ENCODE measurements at places on chromosomes 5 and 9.

- DNase-seq = no peak
Observed at GRCh38 chr5:176784218-176785165, 25.9 kb upstream of the UNC5A start.

- no peak for DNase-seq
Observed at GRCh38 chr9:92661127-92661526, 8.8 kb downstream of the IPPK start.

- DNase-seq = no peak
Observed at GRCh38 chr5:132501961-132502931, 11.7 kb upstream of the IRF1 start.

- no peak for DNase-seq
Observed at GRCh38 chr5:95283761-95284571, 928 bp downstream of the MCTP1 start.

DNA sequence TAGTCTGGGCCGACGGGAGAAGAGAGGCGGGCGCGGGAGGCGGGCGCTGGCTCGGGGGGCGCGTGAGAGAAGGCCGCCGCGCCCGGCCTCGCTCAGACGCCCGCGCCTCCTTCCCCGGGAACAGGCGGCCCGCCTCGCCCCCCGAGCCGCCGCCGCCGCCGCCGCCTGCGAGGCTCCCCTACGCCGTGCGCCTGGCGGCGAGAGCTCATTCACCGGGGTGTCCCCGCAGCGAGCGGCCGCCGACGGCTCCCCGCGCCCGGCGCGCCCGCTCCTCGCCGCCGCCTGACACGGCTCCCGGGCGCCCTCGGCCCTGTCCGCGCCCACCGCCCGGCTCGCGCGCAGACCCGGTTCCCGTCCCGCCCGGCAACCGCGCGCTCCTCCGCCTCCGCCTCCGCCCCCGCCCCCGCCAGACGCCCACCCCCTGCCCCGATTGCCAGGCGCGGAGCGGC is at the start of gene GNAQ:
GNAQ (minus strand) TSS at position 368 of the 449 bp plus-strand sequence. CDS start 576 bp downstream, outside the sequence.
- DNase-seq = no peak

- DNase-seq = no peak
Observed at GRCh38 chr9:127282611-127283010, 18.0 kb downstream of the GARNL3 start.

DNA sequence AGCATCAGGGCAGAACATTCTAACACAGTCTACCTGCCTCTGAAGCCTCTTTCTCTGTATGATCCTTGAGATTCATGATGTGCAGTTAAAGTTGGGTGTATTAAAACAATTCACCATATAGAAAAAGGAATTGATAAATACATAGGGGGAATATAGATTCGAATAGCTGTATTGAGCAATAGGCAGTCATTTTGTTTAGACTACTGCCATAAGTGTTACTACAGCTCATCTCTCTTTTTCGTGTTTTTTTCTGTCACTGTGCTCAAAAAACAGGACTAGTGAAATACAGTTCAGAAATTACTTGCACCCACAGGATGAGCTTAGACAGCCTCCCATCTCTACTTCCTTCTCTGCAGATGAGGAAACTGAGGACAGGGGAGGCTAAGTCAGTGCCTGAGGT is 144.6 kb upstream of the FBN2 start:
- DNase-seq = no peak

- peak; percentile 77 for DNase-seq
Observed at GRCh38 chr5:56409331-56410190, 176.4 kb upstream of the ANKRD55 start.

DNA sequence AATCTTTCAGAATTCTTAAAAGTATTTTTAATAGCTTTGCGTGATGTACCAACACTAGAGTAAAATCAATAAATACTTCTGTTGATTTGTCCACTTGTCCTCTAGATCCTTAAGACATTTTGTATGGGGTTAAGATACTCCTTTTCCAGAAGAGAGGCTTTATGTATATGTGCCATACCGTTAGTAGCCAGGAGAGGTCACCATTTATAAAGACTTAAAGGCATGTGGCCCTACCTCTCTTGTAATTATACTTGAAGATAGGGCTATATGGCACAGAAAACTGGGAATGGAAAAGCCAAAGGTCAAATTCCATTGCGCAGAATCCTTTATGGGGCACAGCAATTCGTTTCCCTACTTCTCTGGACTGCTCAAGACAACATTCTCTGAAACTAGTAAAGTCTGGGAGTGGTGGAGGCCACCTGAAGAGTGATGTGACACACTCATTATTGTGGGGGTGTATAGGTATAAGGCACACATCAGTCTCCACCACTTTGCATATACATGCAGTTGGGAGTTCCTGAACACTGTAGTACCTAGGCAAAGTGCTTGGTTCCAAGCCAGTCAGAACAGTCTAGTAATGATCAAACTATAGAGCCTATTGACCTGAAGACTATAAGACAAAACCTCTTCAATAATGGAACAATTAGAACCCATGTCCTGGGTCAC is 140.1 kb upstream of the FBXL17 start:
- DNase-seq = peak; percentile 35

DNA sequence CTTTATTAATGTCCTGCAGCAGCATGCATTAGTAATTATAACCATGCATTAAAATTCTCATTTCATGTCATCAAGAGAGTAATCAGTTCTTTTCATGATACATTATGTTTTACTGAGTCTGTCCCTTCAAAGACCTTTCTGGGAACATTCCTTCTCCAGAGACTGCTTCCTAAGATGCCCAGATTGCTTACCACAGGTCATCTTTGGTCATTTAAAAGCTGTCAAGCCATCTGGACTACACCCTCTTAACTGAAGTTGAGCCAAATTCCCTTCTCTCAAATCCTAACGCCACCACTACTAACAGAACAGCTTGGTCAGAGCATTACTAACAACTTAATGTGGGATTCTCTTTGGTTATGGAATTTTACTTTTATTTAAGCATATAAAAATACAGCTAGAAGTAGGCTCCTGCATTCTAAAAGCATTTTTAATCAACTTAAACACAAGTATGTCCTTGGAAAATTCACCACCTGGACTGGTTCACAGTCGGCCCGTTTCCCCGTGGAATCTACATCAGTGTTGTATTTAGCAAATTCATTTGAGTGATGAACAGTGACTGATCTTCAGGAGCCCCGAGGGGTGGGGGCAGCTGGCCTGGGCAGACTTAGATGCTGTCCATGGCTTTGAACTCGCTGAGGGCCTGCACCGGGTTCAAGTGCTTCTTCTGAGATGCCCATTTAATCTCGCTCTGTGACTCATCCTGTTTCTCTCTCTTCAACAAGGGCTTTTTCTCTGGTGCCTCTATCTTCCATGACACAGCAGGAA is 92.8 kb upstream of the CCDC112 start:
- no peak for DNase-seq

DNA sequence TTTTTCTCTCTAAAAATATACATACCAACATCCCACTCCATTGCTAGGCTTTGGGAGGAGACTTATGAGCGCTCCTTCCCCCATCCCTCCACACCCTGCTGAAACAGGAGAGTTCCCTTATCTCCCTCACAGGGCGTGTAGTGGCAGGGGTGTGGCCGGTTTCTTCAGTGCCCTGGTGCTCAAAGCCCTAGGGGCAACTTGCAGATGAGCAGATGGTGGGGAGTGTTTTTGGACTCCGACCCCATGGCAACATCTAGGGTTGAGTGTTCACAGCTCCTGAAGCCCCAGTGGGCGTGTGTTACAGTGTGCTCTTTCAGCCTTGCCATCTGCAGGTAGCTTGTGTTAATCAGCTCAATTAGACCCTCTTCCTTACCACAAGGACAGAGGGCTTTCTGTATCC is 409.5 kb downstream of the MAT2B start:
- no peak for DNase-seq

GRCh38 chr9:93818827-93819472 is 136.2 kb downstream of the BARX1 start:
- no peak for DNase-seq

- no peak for DNase-seq
Observed at GRCh38 chr5:163915481-163915961, 410.1 kb downstream of the MAT2B start.

DNA sequence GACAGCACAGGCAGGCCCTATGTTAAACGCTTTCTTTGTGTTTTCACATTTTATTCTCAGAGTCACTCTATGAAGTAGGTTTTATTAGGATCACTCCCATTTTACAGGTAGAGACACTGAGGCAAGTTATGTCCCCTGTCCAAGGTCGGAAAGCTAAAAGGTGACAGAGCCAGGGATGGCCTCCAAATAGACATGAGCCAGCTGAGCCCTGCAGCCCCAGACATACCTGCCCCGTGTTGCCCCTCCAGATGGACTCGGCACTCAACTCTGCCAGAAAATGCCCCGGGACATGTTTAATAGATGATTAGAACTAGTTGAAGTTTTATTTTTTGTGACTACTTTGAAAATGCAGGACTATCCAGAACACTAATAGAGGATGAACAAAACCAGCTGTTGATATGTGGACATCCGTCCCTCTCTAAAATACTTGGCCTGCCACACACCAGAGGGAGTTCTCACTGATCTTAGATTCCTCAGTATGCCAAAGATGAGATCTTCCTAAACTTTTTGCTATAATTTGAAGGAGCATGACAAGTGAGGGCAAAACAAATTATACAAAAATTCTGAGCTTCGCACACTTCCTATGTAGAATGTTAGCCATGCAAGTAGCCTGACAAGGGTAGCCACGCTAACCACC is 258.6 kb upstream of the ADAMTS16 start:
- no peak for DNase-seq

DNA sequence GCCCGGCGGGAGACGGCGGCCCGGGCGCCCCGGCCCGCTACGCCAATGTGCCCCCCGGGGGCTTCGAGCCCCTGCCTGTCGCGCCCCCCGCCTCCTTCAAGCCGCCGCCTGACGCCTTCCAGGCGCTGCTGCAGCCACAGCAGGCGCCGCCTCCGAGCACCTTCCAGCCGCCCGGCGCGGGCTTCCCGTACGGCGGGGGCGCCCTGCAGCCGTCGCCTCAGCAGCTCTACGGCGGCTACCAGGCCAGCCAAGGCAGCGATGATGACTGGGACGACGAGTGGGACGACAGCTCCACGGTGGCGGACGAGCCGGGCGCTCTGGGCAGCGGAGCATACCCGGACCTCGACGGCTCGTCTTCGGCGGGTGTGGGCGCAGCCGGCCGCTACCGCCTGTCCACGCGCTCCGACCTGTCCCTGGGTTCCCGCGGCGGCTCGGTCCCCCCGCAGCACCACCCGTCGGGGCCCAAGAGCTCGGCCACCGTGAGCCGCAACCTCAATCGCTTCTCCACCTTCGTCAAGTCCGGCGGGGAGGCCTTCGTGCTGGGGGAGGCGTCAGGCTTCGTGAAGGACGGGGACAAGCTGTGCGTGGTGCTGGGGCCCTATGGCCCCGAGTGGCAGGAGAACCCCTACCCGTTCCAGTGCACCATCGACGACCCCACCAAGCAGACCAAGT is 723 bp downstream of the SNX18 start:
- no peak for DNase-seq

DNA sequence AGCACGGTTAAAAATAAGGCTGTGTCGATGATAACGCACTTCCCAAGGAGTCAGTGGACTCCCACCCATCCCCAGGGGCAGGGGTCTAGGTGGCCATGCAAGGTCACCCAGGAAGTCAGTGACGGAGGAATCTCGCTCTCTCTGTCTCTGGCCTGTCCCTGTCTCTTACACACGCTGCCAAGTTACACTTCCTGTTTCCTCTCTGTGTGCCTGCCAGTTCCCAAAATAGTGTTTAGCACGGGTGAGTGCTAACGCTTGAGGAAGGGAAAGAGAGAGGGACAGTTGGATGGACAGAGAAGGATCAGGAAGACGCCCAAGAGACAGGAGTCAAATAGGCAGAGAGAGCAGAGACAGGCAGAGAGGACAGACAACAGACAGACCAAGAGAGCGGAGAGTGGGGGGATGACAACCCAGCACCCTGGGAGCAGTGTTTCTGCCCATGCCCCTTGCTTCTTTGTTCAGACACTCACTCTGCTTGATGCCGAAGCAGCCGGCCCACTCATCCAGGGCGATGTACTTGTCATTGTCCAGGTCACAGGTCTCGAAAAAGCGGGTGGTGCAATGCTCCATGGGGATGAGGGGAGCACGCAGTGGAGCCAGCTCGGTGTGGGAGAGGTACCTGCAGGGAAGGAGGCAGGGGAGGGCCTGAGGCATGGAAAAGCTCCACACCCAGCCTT is 23.0 kb downstream of the SPARC start:
- DNase-seq = no peak

GRCh38 chr9:17699615-17700330 is 120.9 kb downstream of the SH3GL2 start:
- no peak for DNase-seq
